ENCODE measurements at places on chromosomes 11 and 22.

DNA sequence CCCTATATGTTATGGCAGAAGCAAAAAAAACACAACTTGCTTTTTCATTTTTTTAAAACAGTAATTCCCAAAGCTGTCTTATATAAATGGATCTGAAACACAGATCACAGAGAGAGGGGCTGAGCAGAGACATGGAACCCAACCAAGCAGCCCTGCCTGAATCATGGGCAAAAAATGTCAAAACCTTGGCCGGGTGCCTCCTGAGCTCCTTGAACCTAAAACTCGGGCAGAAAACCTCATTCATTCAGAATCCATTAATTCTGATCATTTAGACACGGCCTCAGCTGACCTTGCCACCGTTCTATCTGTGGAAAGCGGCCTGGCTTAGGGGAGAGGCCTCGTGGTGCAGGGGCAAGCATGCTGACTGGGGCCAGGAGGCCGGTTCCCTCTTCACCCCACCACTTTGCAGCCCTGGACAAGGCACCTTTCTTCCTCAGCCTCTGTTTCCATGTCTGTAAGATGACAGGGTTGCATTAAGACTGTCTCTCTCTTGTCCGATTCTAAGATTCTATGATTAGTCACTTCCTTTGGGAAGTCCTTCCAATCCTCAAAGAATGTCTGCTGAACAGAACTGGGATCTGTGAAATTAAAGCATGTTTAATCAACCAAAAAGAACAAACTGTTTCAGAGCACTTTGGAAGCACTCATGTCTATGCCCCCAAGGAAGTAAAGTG lies 26.0 kb downstream of the TENM4 start:
- DNase-seq: no peak

DNA sequence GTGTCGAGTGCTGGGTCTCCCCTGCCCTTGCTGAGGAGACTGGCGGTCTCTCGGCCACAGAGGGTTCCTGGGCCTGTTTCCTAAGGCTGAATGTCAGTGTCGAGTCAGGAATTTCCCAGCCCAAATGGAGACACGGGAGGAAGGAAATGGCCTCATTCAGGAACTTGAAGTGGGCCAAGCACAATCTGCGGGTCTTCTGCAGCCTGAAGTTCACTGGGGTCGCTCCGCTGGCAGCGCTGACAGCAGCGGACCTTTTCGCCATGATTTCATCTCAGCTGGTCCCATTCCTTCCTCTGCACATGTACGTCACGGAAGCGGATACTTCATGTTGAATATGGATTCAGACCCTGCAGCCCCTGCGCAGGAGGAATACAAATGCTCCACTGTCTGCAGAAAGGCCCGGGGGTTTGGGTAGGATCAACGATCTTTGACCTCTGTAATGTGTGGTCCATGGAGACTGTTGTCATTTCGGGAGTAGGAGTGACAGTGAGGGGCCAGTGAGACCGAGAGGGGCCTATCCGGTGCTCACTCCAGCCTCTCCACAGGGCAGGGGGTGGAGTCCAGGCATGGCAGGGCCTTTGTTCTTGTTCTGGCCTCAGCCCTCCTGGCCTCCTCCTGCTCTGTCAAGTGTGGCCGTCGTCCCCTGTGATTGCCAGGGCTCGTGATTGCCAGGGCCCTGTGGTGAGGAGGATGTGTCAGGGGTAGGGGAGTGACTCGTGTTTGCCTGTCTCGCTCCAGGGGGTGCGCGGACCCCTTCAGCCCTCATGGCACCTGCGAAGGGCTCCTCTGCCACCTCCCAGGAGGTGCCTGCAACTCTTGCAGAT lies 402.3 kb downstream of the TBC1D22A start:
- no peak for DNase-seq

- DNase-seq: no peak
Observed at GRCh38 chr11:119361056-119361787, 14.7 kb upstream of the MFRP start.

DNA sequence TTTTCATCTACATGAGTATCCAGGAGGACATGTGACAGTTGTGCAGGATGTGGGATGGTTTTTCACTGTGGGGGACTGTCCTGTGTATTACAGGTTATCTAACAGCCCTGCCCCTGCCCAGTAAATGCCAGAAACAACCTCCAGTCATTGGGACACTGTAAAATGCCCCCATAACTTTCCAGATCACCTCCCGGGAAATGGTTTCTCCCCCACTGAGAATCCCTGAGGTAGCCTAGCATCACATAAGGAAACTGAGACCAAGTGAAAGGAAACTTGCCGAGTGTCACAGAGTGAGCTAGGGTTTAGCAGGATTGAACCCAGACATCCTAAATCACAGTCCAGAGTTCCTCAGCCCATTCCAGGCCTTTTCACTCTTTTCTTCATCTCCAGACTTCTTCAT lies 48.3 kb upstream of the SLC6A5 start:
- no peak for DNase-seq

GRCh38 chr11:6667733-6668374 lies 12.2 kb upstream of the DCHS1 start:
- no peak for DNase-seq

DNA sequence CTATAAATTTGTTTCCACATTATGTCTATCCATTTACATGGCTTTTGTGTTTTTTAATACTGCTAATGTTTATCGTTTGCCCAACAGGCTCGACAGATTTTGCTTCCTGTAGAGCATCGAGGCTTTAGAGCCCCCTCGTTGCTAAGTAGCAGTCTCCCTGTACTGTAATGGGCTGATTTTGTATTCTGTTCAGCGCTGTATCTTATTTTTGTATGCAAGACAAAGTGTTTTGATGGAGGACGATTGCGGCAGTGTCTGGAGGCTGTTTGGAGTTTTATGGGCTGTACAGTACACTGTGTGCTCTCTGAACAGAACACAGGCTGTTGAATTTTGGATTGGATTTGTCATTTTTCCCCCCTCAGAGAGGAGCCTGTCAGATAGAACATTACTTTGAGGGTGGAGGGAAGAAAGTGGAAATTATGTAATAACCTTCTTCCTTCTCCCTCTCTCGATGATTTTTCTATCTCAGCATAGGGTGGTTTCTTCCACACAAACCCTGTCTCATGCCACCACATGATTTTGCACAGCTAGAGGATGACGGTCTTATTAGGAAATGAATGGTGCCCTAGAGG lies 104.4 kb downstream of the ZBTB16 start:
- no peak for DNase-seq

All from stimulated activated CD8-positive, alpha-beta memory T cell treated with anti-CD3 and anti-CD28 coated beads, Interleukin-4, amount 100 ng/mL, for 4 hours (primary cell).